ENCODE measurements at places on chromosomes 12 and 14. TPM values are rescaled to one million over a fixed set of nuclear protein-coding genes. Genes with fewer than 3 reads are reported as not detected.
A peak's percentile ranks its signal among the peaks of the same experiment; 100 is the strongest.

GRCh38 chr12:56389412-56389811 is 26.8 kb upstream of the APOF start:
- no peak overlapping the region for H3K27ac ChIP-seq
- DNase-seq = no peak
- H3K27me3 ChIP-seq = no peaks in the 10 kb centered on the region

DNA sequence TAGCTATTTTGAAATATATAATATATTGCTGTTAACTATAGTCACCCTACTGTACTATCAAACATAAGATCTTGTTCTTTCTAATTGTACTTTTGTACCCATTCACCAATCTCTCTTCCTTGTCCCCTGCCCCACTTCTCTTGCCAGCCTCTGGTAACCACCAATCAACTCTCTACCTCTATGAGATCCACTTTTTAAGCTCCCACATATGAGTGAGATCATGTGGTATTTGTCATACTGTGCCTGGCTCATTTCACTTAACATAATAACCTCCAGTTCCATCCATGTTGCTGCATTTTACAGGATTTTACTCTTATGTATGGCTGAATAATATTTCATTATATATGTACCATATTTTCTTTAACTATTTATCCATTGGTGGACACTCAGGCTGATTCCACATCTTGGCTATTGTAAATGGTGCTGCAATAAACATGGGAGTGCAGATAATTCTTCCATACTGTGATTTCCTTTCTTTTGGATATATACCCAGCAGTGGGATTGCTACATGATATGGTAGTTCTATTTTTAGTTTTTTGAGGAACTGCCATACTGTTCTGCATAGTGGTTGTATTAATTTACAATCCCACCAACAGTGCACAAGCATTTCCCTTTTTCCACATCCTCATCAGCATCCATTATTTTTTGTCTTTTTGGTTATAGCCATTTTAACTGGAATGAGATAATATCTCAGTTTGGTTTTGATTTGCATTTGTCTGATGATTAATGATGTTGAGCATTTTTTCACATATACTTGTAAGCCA is 33.5 kb upstream of the SPIC start:
- H3K4me1 ChIP-seq = no peaks in the 10 kb centered on the region
- no peaks in the 10 kb centered on the region for H3K36me3 ChIP-seq
- no peaks in the 10 kb centered on the region for H3K27me3 ChIP-seq
- H3K27ac ChIP-seq = no peak overlapping the region
- no peak overlapping the region for H3K4me3 ChIP-seq

DNA sequence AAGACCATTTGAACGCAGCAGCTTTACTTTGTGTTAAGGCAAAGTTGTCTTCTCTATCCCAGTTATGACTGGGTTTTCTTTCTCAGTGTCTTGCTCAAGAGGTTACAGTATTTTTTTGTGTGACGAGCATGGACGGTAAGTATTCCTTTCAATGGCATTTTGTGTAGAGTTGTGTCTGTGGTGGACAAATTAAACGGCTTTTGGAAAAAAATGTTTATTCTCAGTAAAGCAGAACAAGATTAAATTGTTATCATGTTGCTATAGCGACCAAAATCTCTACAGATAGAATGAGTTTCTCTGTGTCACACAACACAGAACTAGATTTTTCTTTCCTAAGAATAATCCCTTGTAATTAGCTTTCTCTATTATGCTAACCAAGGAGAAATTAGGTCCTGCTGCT is 417.1 kb downstream of the AEBP2 start:
- DNase-seq = peak; percentile 24
- H3K4me3 ChIP-seq = no peak overlapping the region
- peaks cover 4% of the 10 kb centered on the region for H3K4me1 ChIP-seq
- H3K36me3 ChIP-seq = no peaks in the 10 kb centered on the region
- H3K27me3 ChIP-seq = no peaks in the 10 kb centered on the region
- H3K27ac ChIP-seq = peak overlapping the region; percentile 58

- DNase-seq = no peak
- H3K27ac ChIP-seq = no peak overlapping the region
- no peaks in the 10 kb centered on the region for H3K27me3 ChIP-seq
- no peaks in the 10 kb centered on the region for H3K4me1 ChIP-seq
- no peaks in the 10 kb centered on the region for H3K36me3 ChIP-seq
- no peak overlapping the region for H3K4me3 ChIP-seq
Measured at GRCh38 chr12:42085594-42085993, 59.1 kb downstream of the GXYLT1 start.

- DNase-seq = no peak
- H3K36me3 ChIP-seq = no peaks in the 10 kb centered on the region
- H3K27me3 ChIP-seq = peaks cover 3% of the 10 kb centered on the region
- no peak overlapping the region for H3K27ac ChIP-seq
- no peak overlapping the region for H3K4me3 ChIP-seq
Measured at GRCh38 chr14:93059260-93059659, 56.5 kb downstream of the ITPK1 start.

DNA sequence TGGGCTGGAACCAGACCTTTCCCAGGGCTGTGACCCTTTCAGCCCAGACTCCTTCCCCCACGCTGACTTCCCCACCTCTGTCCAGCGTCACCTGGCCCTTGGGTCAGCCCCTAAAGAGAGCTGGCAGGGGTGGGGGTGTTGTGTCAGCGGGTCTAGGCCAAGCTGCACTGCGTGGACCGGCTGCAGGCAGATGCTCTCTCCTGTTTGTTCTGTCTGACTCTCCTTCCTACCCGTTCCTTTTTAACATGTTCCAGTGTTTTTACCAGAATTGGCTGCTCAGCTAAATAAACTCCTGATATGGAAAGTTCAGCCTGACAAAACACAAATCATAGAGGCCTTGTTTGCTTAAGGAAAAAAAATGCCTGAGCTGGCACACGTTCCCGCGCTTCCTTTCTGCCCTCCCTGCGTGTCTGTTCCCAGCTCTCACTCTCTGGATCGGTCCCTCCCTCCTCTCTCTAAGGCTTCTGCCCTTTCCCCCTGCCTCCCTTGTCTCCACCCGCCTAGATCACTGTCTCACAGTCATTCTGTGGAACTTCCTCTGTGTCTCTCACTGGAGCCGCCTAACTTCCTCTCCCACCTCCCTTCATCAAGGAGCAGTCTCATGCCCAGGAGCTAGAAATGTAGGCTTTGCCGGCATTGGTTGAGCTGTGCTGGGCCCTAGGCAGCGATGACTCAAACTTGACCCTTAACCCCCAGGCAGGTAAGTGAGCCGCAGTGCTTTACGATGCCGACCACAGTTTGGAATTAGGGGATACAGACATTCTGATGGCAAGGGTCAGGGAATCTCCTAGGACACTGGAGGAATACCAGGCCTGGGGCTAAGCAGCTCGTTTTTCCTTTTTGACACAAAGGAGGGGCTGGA is 15.5 kb upstream of the MLXIP start:
- H3K4me1 ChIP-seq = peaks cover 36% of the 10 kb centered on the region
- H3K4me3 ChIP-seq = no peak overlapping the region
- peaks cover 7% of the 10 kb centered on the region for H3K36me3 ChIP-seq
- DNase-seq = peak; percentile 66
- no peaks in the 10 kb centered on the region for H3K27me3 ChIP-seq

Gene ABCB9
- 5.6 TPM for total RNA-seq

Gene KCNH3
- not detected for total RNA-seq

Gene MVK
- 6.9 TPM for total RNA-seq

Gene TEX22
- under 0.01 TPM for total RNA-seq

Gene SALL2
- 2.9 TPM for total RNA-seq

Gene HOXC5
- total RNA-seq = not detected

All from IMR-90 (cell line).